ENCODE measurements at places on chromosomes 11 and 22.

- DNase-seq: no peak
These were observed 30.3 kb downstream of the KREMEN1 start for GRCh38 chr22:29103121-29103520.

DNA sequence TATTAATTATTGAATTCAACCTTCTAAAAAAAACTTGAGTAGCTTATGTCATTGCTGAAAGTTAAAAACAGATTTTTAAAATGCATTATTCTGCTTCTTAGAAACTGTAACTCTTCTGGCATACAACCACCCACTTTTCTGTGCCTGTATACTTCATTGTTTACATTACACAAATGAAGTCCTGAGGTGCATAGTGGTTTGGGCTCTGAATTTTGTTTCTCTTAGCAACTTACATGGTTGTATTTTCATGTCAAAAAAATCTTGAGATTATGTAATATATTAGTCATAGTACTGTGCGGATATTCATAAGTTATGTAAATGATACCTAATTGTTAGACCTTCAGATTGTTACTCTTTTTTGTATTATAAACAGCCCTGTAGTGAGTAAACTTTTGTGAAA, 12.2 kb downstream of the SC5D start:
- no peak for DNase-seq

GRCh38 chr11:23875176-23875850, 621.5 kb upstream of the LUZP2 start:
- no peak for DNase-seq

DNA sequence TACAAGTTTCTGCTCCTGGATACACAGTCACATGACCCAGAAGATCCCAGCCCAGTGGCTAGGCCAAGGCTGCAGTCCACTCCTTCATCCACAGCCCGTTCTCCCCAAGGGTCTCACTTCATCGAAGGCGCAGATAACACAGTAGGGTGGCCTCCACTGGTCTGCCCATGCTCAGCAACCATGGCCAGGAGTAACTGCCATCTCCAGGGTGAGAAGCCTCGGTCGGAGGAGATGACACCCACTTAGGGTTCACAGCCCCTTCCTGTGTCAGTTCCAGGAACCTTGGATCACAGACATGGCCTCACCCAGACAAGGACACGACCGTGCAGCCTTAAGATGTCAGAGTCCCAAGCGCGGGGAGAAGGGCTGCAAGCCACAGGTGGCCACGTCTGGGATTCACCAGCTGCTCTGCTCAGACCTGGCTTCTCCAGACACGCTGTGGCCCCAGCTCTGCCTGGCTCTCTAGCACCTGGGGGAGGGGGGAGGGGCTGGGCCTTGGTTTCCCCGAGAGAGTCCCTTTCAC, 2.6 kb downstream of the BET1L start:
- no peak for DNase-seq

GRCh38 chr11:70669871-70670675, 271.7 kb downstream of the CTTN start:
- no peak for DNase-seq

- DNase-seq: no peak
These were observed 331.9 kb upstream of the NARS2 start for GRCh38 chr11:78906566-78906965.

DNA sequence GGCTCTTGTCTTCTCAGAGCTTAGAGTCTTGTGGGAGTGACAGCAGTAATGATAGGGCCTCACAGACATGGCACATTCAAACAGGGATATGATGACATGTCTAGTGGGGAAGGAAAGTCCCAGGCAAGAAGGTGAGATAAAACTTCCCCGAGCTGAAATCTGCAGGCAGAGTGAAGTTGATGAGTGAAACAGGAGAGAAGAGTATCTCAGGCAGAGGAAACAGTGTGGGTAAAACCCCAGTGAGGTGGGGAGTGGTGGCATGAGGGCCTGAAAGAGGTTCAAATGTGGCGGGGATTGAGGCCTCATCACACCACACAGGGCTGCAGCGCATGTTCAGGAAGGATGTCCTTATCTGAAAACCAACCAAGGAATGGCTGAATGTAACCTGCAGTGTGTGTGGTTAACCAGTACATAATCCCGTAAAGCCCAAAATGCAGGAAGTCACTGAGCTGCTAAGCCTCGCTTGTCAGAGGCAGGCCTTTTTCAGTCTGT, 153.8 kb upstream of the E2F8 start:
- DNase-seq: no peak

All from NCI-H2107 (cell line).